ENCODE measurements at places on chromosomes 1 and 21. TPM values are rescaled to one million over a fixed set of nuclear protein-coding genes. Genes with fewer than 3 reads are reported as not detected.

HTR6 gene
- total RNA-seq, result 0.15 TPM

CGN gene
- 1.1 TPM for total RNA-seq

FAM163A gene
- total RNA-seq, result not detected

TXLNA gene
- 26.9 TPM for total RNA-seq

NTNG1 gene
- not detected for total RNA-seq

VASH2 gene
- total RNA-seq, result 4.0 TPM

Measured in A549 treated with CORT108297 at 1 μM for 4 hours (cell line).